Frontal cortex (tissue), 4 donors: ENCODE measurements at places on chromosomes 13 and 19.

DNA sequence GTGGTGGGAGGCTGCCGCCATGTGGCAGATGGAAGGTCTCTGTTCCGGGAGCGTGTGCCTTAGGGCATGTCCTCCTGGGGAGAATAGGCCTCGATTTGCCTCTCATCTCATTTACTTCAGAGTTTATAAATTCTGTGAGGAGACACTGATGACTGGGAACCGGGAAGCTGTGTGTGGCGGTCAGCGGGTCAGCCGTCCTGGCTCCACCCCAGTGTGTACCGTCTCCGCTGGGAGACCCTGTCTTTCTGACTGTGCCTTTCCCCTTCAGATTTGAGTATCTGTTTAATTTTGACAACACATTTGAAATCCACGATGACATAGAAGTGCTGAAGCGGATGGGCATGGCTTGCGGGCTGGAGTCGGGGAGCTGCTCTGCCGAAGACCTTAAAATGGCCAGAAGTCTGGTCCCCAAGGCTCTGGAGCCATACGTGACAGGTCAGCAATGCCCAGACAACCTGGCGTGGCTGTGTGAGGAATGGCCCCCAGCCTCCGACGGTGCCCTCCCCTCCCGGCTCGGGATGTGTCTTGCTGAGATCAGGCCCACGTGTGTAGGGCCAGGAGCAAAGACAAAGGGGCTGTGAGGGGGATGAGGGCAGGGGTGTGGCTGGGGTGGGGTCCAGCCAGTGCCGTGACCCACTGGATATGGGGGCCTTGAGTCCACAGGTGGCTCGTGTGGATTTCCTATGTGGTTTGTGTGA, 21.6 kb downstream of the ATP4B start:
- DNase-seq, result no peak

GRCh38 chr19:32489971-32490370, 84.4 kb downstream of the DPY19L3 start:
- no peak for DNase-seq

DNA sequence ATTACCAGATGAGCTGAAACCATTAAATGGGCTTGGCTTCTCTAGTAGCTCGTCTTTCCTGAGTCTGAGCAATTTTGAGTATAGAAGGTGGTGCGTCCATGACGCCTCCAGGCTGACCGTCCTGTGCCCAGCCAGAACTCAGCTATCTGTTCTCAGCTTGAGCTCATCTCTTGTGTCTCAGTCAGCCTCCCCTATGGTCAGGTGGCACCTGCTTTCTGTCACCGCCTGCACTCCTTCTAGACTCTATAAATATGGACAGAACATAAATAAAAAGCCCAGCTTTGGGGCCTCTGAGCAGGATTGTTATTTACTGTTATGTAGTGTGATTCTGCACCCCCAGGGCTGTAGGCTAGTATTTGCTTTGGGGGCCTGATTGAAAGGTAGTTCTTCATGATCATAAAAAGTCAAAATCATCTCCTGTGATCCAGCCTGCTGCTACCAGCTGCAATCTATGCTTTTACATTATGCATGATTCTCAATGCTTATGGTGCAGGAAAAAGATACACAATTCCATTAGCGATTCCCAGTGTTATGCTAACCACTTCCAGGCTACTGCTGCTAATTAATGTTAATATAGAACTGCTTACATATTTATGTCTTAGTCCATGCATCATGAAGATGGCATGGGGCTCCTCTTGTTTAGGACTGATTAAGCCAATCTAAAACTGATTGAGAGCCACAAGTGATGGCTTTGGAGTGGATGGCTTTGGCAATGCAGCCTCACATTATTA, 72.5 kb upstream of the TMTC4 start:
- DNase-seq, result no peak

DNA sequence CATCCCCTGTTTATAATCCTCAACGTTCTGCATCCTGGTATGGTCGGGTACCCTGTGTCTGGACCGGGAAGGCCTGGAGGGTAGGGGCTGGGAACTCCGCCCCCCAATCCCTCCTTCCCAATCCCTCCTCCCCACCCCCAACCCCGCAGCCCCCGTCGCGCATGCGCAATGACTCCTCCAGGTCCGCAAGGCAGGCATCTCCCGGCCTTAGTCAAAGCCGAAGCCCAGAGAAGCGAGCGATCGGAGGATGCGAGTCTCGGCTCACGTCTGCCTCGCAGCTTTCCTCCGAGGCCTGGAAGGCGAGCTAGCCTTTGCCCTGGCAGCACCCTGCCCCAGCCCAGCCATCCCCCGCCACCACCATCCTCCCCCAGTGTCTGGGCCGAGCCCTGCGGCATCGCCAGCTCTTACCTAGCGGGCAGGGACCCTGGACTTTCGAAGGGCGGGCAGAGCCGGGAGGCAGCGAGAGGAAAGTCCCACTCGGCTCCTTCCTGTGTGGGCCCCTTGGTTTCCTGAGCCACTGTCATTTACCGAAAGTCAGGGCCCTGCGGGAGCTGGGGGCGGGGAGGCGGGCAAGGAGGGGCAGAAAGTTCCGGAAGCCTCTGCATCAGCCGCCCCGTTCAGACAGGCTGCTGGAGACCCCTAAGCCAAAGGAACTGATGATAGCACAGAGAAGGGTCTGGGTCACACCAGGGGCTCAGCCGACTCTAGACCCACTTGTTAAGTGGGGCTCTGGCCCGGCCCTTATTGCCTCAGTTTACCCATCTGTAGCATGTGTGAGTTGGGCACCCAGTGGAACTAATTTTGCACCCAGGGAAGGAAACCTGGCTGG, at the start of gene JAK3:
JAK3 (minus strand) TSS at position 445 of the 829 bp plus-strand sequence. CDS start 3,565 bp downstream, outside the sequence.
- no peak for DNase-seq

DNA sequence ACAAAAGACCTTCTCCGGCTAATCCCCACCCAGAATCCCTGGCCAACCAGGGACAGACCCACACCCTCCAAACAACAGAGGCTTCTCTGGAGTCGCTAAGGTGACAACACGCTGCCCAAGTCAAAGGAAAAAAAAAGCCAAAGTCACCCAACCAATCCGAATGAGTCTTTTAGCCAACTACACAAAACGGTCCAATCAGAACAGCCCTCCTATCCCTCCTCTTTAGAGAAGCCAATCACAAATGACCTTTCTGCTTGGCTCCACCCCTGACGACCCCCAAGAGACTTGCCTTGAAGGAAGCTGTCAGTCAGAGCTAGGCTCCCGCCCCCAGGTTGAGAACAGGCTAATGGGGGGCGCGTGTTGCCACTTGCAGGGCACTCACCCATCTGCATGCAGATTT, 6.6 kb upstream of the FBXW9 start:
- DNase-seq, result peak; percentile 50

- DNase-seq, result no peak
Measured at GRCh38 chr19:5026706-5027273, 57.9 kb downstream of the KDM4B start.

DNA sequence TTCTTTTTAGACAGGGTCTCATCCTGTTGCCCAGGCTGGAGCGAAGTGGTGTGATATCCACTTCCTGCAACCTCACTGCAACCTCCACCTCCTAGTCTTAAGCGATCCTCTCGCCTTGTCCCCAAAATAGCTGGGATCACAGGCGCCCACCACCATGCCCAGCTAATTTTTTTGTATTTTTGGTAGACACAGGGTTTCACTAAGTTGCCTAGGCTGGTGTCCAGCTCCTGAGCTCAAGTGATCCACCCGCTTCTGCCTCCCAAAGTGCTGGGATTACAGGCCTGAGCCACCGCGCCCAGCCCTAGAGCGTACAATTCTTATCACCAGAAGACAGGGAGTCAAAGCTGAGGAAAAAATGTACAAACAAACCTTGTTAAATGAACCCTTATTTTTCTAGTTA, 4.5 kb upstream of the ELOF1 start:
- DNase-seq, result no peak

DNA sequence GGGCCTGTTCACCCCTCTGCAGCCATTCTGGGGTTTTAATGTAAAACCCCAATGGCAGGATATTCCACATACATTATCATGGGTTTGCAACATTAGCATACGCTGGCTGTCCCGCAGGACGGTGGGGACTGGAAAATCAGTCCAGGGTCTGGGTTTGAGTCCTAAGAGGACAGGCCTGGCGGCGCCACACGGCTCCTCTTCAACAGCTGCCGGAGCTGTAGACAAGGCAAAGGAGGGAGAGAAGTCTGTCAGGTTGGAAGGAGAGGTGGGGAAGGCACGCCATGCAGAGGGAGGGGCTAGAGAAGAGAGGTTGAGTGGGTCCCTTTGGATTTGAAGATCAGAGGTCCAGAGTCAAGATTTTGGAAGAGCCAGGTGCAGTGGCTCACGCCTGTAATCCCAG, 11.9 kb downstream of the NFKBID start:
- DNase-seq, result no peak

DNA sequence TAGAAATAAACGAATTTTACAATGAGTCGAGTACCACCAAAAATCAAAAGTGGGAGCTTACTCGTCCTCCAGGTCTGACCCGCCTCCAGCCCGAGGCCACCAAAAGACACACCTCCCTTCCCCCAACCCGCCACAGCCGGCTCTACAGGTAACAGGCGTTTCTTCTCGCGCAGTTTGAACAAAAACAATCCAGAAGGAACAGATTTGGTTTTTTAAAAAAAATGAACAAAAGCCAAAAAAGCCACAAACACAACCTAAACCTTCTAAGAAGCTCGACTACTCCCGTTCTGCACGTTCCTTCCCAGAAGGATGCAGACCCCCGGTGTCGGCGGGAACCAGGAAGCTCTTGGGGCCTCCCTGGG, 671 bp downstream of the ZDHHC20 start:
- no peak for DNase-seq

- peak; percentile 85 for DNase-seq
Measured at GRCh38 chr19:12782424-12783290, 7.3 kb upstream of the HOOK2 start.

DNA sequence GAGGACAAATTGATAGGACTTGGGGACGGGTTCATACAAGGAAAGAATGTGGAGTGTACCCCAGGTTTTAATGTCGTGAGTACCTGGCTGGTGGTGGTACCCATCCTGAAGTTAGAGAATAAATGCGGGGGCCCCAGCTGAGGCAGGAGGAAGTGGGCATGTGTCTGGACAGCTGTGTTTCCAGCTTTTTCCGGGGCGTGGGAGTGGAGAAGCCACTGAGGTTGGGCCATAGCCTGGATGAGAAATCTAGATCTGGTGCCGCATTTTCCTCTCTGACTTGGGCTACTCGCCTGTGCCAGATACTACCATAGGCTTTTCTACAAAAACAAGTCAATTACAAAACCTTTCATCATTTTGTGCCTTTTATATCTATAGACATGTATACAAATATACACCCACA, 147.4 kb downstream of the STK24 start:
- DNase-seq, result no peak

DNA sequence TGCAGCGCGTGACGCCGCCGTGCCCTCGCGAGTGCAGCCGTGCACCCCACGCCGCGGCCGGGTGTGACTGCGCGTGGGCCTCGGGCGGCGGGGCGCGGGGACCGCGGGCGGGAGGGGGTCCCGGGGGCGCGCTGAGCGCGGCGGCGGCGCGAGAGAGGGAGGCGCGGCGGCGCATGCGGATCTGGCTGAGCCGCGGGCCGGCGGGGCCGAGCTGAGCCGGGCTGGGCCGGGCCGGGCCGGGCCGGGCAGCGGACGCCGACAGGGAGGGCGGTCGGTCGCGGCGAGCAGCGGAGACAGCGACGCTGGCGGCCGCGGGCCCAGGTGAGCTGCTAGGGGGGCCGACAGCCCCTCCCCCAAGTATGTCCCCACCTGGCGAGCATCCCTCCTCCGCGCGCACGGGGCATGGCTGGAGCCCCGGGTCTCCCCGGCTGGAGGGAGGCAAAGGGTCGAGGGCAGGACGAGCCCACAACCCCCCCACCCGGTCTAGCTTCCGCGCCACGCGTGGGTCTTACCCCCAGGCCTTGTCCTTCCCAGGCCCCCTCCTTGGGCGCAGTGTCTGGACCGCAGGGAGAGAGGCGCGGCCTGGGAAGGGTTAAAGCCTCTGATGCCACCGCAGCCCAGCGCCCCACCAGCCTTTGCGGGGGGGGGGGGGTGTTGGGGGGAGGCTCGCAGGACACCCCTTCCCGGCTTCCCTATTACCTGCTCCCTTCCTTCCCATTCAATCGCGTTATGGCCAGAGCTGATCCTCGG, at the start of gene SPTBN4:
SPTBN4 (plus strand) TSS at position 17 of the 750 bp plus-strand sequence. CDS start 5,621 bp downstream, outside the sequence.
- peak; percentile 59 for DNase-seq

DNA sequence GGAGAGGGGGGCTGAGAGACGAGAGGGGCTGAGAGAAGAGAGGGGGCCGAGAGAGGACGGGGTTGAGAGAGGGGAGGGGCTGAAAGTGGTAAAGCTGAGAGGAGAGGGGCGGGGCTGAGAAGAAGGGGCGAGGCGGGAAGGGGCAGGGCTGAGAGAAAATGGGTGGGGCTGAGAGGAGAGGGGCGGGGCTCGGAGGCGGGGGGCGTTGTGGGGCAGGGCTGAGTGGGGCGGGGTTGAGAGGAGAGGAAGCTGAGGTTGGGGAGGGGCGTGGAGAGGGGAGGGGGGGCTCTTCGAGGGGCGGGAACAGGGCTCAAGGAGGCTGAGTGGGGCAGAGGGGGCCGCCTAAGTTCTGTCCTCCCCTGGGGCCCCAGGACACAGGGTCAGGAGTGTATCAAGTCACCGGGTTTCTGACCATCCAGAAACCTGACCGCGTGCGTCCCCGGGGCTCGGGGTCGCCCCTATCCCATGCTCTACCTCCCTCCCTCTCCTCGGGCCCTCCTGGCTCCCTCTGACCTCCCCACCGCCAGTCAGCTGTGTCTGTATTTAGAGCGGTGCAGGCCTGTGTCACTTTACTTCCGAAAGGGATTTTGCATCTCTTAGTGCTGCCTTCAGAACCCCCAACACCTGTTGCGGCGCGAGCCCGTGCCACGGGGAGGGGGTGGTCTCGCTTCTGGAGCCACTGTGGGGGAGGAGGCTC, 38.6 kb upstream of the SEMA6B start:
- no peak for DNase-seq

- no peak for DNase-seq
Measured at GRCh38 chr19:7578127-7578526, 17.5 kb upstream of the CAMSAP3 start.

DNA sequence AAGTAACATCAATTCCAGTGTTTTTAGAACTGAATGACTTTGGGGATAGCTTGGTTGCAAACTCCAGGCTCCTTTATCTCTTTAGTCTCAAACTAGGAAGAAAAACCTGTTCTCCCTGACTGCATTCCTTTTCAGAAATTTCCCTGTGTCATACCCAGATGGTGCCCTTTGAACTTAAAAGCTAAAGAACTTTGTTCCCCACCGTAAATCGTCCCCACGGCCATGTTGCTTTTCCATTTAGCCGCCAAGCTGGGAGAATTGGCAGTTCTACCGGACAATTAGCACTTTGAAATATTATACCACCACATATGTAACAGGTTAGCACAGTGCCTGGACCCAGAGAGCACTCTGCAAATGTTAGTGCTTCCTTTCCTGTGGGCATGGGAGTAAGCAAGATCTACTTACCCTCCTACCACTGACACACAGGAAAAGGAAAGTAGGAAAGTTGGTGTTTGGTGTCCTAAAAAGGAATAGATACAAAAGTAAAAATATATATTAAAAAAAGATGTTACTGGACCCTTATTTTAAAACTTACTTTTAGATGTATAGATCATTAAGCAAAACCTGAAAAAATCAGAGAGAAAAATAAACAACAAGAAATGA, 191.9 kb upstream of the MIR17HG start:
- no peak for DNase-seq

GRCh38 chr13:73945871-73946270, 188.3 kb downstream of the KLF12 start:
- DNase-seq, result no peak

GRCh38 chr13:29499506-29500165, 95.9 kb downstream of the SLC7A1 start:
- no peak for DNase-seq
